ENCODE measurements at places on chromosomes 7 and 10. TPM values are rescaled to one million over a fixed set of nuclear protein-coding genes. Genes with fewer than 3 reads are reported as not detected.

The DMBT1 gene
- polyA plus RNA-seq: 0.05 TPM

The PNLIPRP1 gene
- not detected for polyA plus RNA-seq

The HGF gene
- 1.2 TPM for polyA plus RNA-seq

The OPALIN gene
- polyA plus RNA-seq: 0.02 TPM

The KCNIP2 gene
- polyA plus RNA-seq: 3.6 TPM

The SLC26A3 gene
- 0.07 TPM for polyA plus RNA-seq

The ATP6V0A4 gene
- polyA plus RNA-seq: not detected

The CYP2C8 gene
- 0.80 TPM for polyA plus RNA-seq

The GIMAP8 gene
- polyA plus RNA-seq: 12.2 TPM

The C10orf120 gene
- polyA plus RNA-seq: not detected

The MYL10 gene
- not detected for polyA plus RNA-seq

The CALML5 gene
- not detected for polyA plus RNA-seq

The ENO4 gene
- polyA plus RNA-seq: 0.47 TPM

The ACTL6B gene
- polyA plus RNA-seq: not detected

The WNT2 gene
- polyA plus RNA-seq: 1.2 TPM

The CTAGE15 gene
- not detected for polyA plus RNA-seq

All from ovary (tissue), 10 donors.